ENCODE measurements at places on chromosomes 4 and X. TPM values are rescaled to one million over a fixed set of nuclear protein-coding genes. Genes with fewer than 3 reads are reported as not detected.

DNA sequence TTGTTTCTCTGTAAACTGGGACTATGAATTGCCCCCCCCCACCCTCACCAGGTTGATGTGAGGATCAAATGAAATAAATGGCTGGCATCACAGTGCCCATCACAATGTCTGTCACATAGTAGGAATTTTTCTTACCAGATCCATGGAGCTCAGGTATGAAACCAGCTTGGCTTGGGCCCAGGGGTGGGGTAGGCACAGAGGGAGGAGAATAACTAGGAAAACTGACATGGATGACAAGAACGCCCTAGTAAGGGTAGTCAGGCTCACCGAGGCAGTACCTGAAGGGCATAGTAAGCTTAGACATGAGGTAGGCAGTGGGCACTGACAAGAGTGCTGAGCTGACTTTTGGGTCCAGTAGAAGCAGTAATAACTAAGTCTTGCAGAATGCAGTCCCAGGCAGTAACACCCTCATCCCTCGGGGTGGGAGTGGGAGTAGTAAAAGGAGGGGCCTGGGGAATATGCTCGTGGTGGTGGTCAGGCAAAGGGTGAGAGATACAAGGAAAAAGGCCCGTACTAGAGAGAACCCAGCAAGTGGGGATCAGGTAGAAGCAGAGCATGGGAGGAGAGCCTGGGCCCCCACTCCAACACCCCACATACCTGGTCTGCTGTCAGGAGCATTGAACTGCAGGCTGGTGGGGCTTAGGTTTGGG, 155.9 kb upstream of the PJA1 start:
- DNase-seq, result no peak

DNA sequence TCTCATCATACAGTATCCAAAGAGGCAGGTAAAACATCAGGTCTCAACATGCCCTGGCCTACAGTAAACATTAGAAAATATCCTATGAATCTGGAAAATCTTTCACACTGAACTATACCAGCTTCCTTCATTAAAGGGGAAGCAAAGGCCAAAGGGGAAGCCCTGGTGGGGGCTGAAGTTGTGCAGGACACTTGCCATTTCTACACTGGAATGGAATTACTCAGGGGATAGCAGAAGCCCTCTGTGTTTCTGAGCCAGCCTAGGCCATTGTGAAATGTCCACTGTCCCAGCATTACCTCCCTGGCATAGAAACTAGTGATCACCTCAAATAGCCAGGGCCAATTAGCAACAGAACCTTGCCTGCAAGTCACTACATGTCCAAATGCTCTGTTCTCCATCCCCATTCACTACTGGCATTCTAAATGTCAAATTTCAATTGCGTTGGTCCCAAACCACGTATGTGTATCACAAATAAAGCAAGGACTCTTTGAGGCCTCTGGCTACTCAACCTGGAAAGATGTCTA, 429.9 kb downstream of the AFF2 start:
- no peak for DNase-seq

DNA sequence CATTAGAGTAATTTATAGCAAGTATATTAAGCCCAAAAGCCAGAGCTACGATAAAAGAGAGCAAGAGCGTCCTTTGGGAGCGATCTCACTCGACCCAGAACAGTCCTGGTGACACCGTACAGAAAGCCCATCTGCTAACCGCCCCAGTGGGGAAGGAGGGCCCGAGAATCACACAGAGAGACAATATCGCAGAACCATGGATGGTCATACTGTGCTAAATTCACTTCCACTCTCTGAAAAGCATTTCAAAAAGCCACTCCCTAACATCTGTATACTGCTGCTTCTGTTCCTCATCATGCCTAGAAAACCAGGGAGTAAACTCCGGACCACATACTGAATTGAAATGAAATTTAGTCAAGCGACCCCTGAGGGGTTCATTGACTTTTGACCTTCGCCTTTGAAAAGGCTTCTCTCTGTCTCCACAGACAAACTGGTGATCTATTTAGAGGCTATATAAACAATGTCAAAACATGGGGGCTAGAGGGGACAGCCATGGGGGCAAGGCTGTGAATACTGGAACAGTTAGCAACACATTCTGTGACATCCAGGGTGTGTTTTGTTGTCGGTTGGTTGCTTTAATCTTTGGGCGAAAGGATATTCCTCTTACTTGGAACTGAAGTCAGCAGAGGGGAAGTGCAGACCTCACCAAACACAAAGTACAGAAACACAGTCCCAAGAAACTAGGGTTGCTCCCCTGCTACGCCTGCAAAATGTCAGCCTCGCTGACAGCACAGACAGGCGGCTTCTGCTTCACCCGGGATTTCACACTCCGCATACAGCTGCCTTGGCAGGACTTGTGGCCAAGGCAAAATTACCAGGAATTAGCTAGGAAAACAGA, 129.0 kb upstream of the RASGEF1B start:
- DNase-seq, result no peak

DNA sequence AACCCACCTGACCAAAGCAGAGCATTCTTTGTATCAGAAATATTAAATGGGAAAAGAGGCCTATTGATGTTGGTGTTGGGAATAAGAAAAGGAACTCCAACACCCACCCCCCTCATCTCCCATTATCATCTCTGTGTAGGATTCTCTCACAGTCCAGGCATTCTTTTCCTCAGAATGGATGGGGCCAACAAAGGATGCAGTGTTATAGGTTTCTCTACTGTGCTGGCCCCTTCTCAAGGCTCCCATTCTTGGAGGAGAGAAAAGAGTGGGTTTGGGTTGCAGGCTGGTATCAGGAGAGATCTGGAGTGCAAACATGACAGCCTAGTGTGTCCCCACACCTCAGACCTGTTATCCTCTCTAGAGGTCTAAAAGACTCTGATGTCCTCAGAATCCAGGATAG, 59.6 kb downstream of the UGT8 start:
- DNase-seq, result no peak

GAGE12H gene
- polyA plus RNA-seq, result not detected

- no peak for DNase-seq
Measured at GRCh38 chr4:48047421-48047844, 30.9 kb downstream of the NIPAL1 start.

DNA sequence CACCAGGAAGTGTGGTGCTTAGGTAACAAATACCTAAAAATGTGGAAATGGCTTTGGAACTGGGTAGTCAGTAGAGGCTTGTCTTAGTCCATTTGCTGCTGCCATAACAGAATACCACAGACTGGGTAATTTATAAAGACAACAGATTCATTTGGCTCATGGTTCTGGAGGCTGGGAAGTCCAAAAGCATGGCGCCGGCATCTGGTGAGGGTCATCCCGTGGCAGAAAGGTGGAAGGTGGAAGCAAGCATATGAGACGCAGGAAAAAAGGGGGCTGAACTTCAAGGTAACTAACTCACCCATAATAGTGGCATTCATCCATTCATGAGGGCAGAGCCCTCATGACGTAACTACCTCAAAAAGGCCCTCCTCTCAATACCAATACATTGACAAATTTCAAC, 6.6 kb downstream of the FAM3A start:
- DNase-seq, result no peak

DNA sequence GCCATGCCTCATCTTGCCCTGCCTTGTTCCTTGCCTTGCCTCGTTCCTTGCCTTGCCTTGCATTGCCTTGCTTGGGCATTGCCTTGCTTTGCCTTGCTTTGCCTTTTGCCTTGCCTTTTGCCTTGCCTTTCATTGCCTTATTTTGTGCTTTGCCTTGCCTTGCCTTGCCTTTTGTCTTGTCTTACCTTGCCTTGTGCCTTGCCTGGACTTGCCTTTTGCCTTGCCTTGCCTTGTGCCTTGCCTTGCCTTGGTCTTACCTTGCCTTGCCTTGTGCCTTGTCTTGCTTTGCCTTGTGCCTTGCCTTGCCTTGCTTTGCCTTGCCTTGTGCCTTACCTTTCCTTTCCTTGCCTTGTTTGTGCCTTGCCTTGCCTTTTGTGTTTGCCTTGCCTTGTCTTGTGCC, 88.2 kb downstream of the TAB3 start:
- no peak for DNase-seq

DNA sequence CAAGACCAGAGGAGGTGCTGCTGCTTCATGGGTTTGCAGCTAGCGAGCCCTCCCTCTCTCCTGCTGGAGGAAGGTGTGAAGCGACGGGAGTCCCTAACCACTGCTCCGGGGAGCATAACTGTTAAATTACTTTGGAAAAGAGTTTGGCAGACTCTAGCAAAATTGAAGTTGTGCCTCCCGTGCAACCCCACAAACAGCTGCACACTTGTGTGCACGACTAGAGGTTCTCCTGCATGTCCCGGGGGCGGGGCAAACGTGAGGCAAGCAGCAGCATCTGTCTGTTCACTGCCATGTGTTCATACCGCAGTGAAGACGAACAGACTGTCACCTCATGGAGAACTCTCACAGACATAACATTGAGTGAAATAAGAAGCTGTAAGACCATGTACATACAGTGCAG, 34.5 kb downstream of the TNIP2 start:
- no peak for DNase-seq

GRCh38 chr4:141643557-141643956, 7.2 kb downstream of the IL15 start:
- DNase-seq, result peak; percentile 57

GRCh38 chr4:6568689-6569332, 6.2 kb upstream of the MAN2B2 start:
- DNase-seq, result no peak

DNA sequence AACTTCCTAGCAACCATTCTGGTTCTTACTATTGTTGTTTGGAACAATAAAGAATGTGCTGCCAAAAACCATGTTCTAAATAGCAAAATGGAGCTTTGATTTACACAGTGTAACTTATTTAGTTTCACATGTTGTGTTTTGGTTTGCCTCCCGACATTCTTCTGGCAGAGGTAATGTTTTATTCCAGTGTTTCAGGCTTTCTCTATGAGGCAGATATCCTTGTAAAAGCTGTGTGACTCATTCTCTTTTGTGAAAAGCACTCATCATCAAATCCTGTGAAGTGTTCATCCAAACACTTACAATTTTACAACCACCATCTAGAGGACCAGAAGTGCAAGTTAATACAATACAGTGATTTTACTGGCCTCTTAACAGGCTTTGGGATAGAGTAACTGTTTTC, 219.0 kb upstream of the GIMD1 start:
- DNase-seq, result peak; percentile 9

DNA sequence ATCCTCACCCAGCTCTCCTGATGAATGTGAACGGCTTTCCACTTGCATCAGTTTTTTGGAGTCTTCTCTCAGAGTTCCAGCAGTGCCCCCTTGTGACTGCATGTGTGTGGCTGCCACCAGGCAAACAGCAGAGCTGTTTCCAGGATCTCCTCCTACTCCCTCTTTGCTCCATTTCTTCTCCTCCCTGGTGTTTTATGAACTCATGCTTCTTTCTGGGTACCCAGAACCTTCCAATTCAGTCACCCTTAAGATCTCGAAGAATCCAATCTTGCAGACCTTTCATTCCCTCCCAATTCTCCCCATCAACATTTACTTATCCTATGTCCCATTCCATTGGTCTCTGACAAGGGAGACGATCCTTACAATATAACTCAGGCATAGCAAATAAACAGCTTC, 6.8 kb upstream of the TCEANC start:
- DNase-seq, result peak; percentile 69

VGLL1 gene
- polyA plus RNA-seq, result not detected

DNA sequence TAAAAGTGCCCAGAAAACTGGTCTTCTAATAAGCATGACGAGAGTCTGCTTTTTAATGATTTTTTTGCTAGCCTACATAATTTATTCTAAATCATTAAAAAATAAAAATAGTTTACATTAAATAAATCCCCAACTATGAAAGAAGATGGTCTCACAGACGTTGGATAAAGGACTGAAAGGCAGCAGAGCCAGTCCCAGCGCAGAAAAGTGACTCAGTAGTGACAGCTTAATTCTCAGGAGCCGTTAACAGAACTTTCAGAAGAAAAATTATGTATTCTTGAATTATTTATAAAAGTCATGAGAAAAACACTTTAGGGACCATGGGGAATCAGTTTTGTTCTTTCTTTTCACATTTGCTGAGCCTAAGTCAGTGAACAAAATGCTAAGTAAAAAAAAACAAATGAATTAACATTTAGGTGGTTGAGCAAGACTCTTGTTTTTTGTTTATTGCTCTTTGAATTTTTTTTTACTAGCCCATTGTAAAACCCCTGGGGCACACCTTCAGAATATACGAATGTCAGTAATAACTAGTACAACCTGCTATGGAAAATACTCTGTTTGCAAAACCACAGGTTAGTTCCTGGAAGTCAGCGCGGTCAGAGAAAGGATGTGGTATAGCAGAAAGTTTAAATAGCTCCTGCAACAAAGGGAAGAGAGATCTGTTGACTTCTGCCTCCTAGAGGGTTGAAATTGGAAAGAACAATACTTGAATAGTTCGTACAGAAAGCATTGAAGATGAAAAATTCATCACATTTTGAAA, 50.4 kb upstream of the CCDC160 start:
- DNase-seq, result no peak

GRCh38 chr4:4990857-4991540, 28.3 kb downstream of the CYTL1 start:
- peak; percentile 75 for DNase-seq

DNA sequence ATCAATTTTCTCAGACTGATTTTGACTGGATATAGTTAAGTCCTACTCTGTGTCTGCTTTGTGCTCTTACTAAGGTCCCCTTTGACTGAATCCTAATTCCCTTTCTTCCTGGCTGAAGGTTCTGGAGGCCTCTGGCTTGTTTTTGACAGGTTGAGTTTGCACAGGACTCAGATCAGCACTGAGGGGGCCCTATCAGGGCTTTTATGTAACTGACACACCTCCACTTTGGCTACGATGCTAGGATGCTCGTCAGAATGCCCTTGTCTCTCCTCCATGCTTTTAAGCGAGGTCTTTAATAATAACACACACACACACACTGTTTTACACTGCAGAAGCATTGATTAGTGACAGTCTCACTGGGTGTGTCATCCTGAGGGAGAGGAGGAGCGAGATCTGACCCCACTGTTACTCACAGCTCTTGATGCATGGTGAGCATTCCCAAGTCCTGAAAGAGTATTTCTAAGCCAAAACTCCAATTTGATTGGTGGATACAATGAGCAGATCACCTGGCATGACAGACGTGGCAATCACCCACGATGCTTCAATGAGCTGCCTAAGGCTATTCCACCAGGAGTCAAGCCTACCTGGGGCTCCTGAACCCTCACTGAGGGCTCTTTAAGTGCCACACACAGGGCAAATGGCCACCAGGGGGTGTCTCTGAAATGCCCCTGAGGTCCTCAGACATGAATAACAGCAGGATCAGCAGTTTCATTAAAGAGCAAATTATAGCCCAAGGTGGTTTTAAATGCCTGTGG, 130.4 kb upstream of the CPEB2 start:
- peak; percentile 25 for DNase-seq

DNA sequence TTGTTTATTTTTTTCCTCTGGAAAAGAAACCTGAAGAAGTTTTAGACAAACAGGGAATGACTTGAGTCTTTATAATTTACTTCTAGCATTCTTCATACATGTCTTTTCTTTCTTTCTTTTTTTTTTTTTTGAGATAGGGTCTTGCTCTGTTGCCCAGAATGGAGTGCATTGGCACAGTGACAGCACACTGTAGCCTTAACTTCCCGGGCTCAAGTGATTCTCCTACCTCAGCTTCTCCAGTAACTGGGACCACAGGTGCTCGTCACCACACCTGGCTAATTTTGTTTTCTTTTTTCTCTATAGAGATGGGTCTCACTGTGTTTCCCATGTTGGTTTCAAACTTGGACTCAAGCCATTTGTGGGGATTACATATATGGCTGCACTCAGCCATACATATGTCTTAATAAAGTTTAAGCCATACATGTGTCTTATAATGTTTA, 71.8 kb downstream of the RAPGEF2 start:
- no peak for DNase-seq

All from A549 (cell line).